ENCODE measurements at places on chromosomes 3 and 15. TPM values are rescaled to one million over a fixed set of nuclear protein-coding genes. Genes with fewer than 3 reads are reported as not detected.

ACVR2B gene
- total RNA-seq = 1.3 TPM

NANOGP8 gene
- not detected for total RNA-seq

SLC38A3 gene
- not detected for total RNA-seq

TUSC7 gene
- total RNA-seq = not detected

C3orf22 gene
- not detected for total RNA-seq

FBXO40 gene
- not detected for total RNA-seq

CGNL1 gene
- total RNA-seq = not detected

NOX5 gene
- total RNA-seq = 0.18 TPM

WDR5B gene
- 4.6 TPM for total RNA-seq

PLA1A gene
- total RNA-seq = not detected

ARGFX gene
- not detected for total RNA-seq

DNA sequence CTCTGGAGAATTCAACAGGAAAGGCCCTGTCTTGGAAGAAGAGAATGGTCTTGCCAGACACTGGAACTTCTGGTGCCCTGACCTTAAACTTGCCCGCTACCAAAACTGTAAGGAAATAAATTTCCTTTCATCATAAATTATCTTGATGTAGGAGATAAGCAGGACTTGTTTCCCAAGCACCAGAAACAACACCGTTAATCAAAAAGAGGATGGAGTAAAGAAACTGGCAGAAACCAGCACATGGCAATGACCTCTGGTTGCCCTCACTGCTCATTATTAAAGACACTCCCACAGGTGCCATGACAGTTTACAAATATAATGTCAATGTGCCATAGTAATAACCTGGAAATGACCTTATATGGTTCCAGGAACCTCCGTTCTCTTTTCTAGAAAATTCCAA is 426.1 kb downstream of the EDEM1 start:
- no peak for DNase-seq

- no peak for DNase-seq
Observed at GRCh38 chr15:64162478-64162868, 349 bp downstream of the PPIB start.

- no peak for DNase-seq
Observed at GRCh38 chr3:144109944-144110343, 138.3 kb downstream of the DIPK2A start.

- no peak for DNase-seq
Observed at GRCh38 chr15:73174171-73174570, 121.9 kb downstream of the NEO1 start.

DNA sequence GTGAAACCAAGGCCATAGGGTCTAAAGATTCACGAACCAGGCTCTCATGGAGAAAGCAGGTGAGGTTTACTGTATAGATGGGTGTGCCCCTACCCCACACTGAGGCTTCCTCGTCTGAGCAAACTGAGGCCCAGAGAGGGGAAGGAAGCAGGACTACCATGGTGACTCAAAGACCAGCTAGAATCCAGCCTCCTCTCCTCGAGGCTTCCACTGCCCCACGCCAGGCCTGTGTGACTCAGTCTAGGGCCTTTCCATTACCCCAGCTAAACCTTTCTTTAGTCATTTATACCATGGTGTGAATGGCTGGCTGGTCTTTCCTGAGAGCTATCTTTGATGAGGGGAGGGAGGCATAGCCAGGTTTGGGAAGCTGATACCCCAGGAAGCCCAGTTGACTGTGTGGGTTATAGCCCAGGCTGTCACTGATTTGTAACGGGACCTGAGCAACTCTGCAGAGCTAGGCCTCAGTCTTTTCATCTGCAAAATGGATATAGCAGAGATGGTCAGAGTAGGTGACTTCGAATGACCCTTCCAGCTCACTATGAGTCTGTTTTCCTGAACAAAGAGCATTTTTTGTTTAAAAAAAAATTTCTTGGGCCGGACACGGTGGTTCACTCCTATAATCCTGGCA is 3.0 kb upstream of the RHO start:
- DNase-seq = peak; percentile 66

DNA sequence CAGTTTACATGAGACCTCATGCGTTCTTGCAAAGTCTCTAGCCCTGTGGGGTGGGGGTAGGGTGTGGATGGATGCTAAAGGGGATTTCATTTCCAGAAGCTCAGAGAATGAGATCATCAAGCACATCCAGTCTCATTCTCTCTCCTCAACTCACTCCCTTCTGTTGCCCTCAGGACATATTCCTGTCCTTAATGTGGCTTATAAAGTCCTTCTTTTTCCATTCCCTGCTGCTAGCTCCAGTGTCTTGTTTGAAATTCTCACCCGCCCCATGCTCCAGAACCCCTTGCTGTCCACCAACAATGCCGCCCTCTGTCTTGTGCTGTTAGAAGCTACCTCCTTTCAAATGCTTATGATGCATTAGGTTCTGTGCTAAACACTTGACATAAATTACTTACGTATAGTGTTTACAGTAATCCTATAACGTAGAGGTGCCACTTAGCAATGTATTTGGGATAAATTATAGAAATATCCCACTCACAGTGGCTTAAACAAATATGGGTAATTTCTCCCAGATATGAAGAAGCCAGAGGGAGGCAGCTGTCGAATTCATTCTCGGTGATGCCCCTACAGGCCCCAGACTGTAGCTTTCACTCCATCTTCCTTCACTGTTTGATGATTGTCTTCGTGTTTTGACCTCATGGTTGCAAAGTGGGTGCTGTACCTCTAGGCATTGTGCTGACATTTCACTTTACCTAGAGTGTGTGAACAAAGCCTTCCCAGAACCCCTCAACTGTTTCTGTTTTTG is 273.1 kb upstream of the TBL1XR1 start:
- DNase-seq = peak; percentile 48

GRCh38 chr3:177921153-177921552 is 615.1 kb upstream of the KCNMB2 start:
- no peak for DNase-seq

DNA sequence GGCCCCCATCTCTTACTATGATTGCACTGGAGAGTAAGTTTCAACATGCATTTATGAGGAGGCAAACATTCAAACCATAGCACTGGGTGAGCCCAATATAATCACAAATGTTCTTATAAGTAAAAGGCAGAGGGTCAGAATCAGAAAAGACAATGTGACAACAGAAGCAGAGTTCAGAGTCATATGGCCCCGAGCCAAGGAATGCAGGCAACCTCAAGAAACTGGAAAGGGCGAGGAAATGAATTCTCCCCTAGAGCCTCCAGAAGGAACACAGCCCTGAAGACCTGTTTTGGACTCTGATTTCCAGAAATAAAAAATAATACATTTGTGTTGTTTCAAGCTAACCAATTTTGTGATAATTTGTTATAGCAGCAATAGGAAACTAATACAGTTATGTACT is 81.3 kb upstream of the ABI3BP start:
- no peak for DNase-seq

- DNase-seq = no peak
Observed at GRCh38 chr15:63474810-63475316, 29.5 kb upstream of the USP3 start.

GRCh38 chr3:42010530-42010929 is 48.6 kb upstream of the ULK4 start:
- no peak for DNase-seq

GRCh38 chr3:152719264-152719663 is 115.7 kb upstream of the P2RY1 start:
- no peak for DNase-seq

- peak; percentile 84 for DNase-seq
Observed at GRCh38 chr3:188348435-188349244, 194.7 kb downstream of the LPP start.

DNA sequence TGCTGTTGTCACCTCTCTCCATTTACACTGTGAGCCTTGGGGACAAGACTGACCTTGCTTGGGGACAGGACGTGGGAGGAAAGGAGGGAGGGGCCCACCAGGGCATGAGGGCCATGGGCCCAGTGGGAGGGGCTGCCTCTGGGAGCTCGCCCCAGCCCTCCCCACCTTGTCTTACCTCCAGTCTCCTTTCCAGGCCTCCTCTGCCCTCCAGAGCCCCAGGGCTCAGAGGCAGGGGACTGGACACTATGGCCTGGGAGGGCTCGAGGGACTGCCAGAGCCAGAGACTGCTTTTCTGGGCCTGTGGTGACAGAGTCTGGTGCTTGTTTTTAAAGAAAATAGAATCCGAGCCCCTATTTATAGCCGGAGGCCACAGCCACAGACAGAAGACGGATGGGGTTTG is 10.2 kb downstream of the CSPG4 start:
- no peak for DNase-seq

- no peak for DNase-seq
Observed at GRCh38 chr3:113439606-113440005, 1.7 kb downstream of the CFAP44 start.

DNA sequence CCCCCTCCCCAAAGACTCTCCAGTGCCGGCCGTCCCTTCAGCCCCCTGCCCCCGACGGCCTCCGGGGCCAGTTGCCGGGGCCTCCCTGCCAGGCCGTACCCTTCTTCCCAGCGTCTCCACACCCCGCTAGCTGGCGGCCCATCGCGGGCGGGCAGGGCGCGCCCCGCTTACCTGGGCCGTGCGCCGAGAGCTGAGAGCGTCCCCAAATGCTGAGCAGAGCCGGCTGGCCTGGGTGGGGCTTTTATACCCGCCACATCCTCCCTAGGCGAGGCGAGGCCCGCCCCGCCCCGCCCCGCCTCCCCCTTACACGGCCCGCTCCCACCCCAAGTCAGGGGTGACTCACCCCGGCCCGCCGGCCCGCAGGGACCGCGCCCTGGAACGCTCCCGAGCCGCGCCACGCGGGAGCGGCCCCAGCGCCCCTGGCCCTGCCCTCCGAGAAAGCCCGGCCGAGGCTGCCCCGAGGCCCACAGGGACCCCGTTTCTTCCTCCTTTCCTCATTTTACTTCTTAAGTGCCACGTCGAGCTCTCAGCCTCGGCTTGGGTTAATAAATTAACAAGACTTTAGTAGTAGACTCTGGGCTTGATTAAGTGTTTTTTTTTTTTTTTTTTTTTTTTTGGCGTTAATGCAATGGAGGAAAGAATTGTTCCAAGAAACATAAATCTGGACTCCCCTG is at the start of gene ANXA2:
Gene ANXA2, minus strand, starts transcription at position 215 of the 674 bp plus-strand sequence. CDS start 11,911 bp downstream, outside the sequence.
- DNase-seq = peak; percentile 88

DNA sequence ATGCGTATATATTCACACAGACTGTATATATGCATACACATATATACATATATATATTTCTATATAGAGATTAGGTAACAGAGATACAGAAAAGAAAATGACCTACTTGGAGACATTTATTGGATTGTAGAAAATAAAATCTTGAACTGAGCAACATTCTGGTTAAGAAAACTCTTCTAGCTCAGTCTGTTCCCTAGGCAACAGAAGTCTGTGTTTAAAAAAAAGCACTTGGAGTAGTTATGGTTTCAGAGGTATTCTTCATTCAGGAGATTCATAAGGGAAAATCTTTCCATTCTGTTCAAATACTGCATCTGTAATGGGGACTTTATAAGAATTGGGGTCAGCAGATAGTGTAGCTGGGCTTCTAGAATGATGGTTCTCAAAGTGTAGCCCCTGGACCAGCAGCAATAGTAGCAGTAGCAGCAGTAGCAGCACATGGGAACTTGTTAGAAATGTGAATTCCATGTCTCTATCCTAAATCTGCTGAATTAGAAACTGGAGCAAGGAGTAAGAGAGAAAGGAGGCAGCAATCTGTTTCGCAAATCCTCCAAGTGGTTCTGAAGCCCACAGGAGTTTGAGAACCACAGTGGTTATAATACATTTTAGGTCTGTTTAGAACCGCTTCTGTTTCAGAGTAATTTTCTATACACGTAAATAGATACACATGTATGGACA is 112.8 kb upstream of the TMEM108 start:
- DNase-seq = no peak

GRCh38 chr15:44489464-44489863 is 47.5 kb upstream of the EIF3J start:
- DNase-seq = peak; percentile 79

DNA sequence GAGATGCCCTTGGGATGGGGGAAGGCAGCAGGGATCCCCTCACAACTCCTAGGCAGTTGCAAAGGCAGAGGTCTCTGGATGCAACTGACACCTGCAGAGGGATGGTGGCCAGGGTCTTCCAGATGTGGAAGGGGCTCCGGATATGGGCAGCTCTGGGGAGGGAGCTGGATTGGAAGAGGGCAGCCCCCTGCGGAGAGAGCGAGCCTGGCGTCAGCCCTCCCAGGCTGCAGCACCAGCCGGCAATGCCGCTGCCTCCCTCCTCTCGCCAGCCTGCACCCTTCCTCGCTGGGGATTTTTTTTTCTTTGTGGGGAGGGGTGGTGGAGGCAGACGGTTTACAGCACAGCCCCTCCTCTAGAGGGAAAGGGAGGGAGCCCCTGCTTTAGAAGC is 1.6 kb downstream of the INSYN1 start:
- DNase-seq = no peak

- no peak for DNase-seq
Observed at GRCh38 chr3:84974347-84974746, 15.6 kb downstream of the CADM2 start.

DNA sequence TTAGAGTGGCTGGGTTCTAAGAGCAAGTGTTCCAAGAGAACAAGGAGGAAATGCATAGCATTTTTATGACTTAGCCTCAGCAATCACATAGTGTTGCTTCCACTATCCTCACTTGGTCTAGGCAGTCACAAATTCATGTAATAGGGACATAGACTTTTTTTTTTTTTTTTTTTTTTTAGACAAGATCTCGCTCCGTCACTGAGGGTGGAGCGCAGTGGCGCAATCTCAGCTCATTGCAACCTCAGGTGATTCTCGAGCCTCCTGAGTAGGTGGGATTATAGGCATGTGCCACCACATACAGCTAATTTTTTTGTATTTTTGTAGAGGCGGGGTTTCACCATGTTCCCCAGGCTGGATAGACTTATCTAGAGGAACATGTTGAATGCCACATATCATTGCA is 4.7 kb upstream of the GNB4 start:
- DNase-seq = no peak

- no peak for DNase-seq
Observed at GRCh38 chr3:10816863-10817253, 830 bp downstream of the SLC6A11 start.

Measured in HFFc6 (cell line).